ENCODE measurements at places on chromosomes 1 and 21.
A peak's percentile ranks its signal among the peaks of the same experiment; 100 is the strongest.

DNA sequence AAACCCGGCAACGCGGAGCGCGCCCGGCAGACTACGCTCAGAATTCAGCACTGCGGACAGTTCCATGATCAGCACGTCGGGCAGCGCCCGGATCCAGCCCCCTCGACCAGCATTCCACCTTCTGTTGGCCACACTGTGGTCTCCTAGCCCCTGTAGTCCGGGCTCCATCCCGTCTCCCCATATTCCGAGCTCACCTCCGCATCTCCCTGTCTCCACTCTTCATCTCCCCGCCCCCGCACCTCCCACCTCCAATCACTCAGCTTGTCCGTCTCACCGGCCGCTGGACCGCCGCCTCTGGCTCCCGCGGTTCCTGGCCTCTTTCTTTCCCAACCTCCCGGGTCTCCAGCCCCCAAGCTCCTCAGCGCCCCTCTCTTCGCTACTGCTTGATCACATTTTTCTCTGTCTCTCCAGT lies 500 bp downstream of the EPHA10 start:
- DNase-seq = no peak

DNA sequence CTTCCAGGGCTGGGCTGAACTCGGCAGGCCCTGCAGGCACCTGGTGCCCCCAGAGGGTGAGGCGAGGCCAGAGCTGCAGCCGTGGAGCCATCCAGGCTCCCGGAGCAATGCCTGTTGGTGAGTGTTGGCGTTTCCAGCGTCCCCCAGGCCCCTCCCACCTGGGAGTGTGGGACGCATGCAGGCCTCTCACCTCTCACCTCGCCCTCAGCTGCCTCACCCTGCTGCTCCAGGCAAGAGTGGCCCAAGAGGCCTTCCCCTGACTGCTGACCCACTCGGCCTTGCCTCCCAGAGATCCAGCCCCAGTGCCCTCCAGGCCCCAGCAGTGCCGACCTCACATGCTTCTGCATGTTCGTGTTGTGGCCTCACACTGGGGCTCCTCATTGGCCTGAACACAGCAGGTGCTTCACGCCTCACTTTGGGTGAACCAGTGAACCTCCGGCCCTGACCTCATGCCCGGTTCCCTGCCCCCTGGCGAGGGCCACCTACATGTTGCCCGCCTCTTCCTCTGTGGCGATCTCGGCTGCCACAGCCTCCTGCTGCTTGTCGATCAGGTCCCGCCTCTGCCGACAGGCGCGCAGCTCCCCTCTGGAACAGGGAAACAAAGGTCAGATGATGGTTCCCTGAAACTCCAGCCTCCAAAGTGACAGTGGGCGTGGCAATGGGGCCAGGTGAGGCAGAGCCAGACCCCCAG lies 17.0 kb downstream of the CFAP74 start:
- DNase-seq = no peak

- DNase-seq = no peak
Observed at GRCh38 chr1:26119892-26120608, 8.4 kb downstream of the PDIK1L start.

GRCh38 chr1:169530448-169530847 lies 44.7 kb upstream of the SLC19A2 start:
- no peak for DNase-seq

- DNase-seq = no peak
Observed at GRCh38 chr1:110490791-110491451, 28.1 kb downstream of the KCNA10 start.

DNA sequence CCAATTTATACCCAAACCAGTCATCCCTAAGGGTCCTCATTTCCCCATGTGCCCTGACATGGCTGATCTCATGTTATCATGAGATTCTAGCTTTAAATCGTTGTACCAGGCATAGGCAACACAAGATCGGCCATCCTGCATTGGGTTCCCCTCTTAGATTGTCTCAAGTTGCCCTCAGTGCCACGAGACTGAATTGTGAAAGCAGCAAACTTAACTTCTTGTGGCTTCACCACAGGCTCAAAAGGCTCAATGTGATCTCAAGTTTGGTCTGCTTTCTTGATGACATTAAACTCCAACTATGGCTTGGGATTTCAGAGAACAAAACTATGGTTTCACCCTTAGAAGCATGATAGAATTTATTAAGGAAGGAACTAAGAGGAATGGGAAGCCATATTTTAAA lies 168.5 kb upstream of the SYT6 start:
- DNase-seq = no peak

GRCh38 chr1:221801773-221802516 lies 60.1 kb upstream of the DUSP10 start:
- DNase-seq = no peak

- DNase-seq = no peak
Observed at GRCh38 chr1:208006258-208006920, 95.5 kb upstream of the CD34 start.

DNA sequence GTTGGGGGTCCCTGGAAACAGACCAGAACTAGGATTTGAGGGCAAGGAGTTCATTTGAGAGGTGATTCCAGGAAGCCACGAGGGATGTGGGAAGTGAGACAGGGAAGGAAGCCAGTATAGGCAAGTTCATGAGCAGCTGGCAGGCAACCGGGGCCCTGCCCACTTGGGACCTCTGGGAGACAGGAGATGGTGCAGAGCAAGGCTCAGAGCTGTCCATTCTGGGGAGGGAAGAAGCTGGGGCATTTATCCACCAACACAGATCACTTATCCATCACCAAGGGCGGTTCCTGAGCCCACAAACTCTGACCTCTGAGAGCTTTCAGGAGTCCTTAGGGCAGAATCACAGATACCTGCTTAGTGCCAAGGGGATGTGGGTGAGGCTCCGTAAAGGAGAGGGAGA lies 16.8 kb downstream of the EDN2 start:
- no peak for DNase-seq

DNA sequence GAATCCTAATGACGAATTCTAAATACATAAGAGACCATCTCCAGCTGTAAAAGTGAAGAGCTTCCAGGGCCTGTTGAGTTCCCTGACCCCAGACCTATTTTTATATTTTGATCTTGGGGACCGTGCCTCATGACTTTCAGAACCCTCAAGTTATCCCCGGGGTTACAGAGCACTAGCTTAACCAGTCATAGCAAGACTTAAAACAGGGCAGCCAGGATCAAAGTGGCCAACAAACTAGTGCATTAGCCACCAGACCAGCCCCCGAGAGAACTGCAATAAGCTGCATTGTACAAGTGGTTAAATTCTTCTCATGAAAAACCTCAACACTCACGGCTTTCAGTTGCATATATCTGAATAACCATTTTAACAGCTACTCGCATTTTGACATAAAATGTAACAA lies 183.0 kb downstream of the BARHL2 start:
- no peak for DNase-seq

DNA sequence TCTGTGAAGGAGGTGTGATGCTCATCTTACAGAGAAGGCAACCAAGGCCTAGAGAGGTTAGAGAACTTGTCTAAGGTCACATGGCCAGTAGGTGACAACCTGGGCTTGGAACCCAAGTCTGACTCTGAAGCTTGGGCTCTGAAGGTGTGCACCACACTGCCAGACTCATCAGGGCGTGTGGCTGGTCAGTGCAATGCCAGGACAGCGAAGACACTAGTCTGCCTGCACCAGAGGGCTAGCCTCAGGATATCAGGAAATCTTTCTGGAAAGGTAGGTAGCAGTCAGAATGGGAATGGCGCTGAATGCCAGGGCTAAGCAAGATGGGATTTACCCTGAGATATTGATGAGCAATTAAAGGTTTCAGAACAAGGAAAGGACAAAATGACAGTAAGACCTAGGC lies 34.9 kb downstream of the ELK4 start:
- no peak for DNase-seq

DNA sequence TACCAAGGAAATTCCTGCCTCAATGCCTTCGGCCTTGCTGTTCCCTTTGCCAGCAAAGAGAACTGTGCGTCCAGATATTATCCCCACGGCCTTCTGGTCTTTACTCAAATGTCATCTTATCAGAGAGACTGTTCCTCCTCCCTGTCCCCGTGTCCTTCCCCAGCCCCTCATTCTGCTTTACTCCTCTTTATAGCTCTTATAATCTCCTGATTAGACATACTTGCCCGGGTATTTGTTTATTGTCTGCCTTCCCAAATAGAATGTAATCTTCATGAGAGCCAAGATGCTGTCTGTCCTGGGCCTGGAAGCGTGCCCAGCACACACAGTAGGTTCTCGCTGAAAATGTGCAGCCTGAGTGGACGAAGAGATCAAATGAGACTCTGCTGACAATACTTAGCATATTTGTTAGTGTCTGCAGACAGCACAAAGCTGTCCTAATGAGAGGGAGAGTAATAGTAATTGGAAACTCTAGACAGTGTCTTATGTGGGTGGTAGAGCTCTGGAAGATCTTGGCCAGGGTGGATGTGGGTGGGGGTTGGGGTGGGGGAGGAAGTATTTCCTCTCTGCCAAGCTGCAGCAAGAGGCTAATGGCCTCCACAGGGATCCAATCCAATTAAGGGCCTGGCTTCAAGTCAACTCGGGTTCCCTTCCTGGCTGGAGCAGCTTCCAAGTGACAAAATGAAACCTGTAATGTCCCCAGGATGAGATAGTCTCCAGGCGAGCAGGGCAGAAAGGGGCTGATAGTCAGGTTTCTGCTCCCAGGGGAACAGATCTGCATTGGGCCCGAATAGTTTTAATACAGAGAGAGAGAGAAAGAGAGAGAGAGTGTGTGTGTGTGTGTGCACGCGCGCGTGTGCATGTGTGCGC lies 9.5 kb upstream of the CLIC4 start:
- DNase-seq = no peak

DNA sequence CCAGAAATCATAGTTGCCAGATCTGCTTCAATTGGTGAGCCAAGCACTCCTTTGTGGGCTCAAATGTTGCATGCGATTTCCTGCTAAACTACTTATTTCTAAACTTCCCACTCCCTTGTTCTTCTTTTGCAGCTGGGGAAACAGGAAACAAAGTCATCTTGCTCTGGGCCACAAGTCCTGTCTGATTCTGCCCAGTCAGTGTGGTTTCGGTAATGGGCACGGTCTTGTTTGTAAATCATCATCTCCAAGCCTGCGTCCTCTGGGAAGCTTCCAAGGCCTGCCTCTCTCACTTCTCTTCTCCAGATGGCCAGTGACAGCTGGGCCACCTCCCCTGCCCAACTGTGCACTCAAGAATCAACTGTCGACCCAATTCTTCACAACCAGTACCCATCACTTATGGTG lies 4.4 kb downstream of the S100A8 start:
- no peak for DNase-seq

DNA sequence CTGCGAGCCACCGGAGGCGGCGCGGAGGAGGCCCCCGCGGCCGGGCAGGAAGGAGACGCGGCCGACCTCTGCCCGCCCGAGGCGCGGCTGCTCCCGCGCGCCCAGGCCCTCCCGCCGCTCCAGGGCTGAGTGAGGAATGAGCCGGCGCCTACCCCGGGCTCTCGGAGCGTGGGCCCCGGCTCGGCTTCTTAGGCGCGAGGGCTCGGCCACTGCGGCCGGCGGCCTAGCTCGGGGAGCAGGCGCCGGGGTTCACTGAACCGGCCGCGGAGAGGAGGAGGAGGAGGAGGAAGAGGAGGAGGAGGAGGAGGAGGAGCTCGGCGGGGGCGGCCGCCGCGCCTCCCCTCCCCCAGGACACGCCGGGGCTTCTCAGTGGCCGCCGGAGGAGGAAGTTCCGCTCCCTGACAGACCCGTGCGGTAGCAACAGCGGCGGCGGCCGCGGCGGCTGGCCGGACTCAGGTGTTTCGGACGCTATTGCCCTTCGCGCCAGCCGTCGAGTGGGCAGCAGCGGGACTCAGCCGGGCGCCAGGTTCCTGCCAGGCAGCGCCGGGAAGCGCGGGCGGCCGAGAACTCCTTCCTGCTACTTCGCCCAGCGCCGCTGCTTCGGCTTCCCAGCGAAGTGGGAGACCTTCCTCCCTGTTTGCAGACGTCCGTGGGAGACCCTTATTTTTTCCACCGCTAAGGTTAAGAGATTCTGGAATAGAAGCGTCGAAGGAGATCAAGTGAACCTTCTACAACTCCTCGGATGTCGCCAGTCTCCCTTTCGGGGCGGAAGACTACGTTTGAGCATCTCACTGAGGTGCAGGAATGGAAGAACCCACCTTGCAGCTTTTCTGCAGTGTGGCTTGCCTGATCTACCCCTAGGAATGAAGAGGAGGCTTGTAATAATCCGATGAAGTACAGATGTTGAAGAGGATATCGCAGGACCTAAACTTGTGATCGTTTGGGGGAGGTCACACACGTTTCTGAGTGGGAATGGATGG lies at the start of gene MAN1A2:
Gene MAN1A2 (plus strand): TSS at position 404 of the 980 bp plus-strand sequence. CDS start 735 bp downstream, outside the sequence.
- DNase-seq = peak; percentile 81

- DNase-seq = no peak
Observed at GRCh38 chr1:17277511-17278159, 28.7 kb downstream of the PADI3 start.

DNA sequence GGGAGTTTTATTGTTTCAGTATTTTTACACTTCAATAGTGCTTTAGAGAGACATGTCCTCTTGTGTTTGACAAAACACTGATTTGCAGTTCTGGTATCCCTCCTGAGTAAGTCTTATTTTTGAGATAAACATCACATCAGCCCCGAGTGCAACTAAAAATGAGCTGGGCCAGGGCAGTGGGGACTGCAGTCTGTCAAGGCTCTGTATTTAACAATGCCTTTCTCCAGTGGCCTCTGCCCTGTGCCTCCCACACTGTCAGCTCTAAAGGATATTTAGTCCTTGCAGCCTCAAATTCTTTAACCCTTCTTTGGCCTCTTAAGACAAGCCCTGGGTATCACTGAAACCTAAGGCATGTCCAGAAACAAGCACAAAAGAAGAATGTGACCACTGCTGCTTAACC lies 160.6 kb downstream of the ST6GALNAC5 start:
- DNase-seq = no peak

GRCh38 chr1:21521717-21522060 lies 12.5 kb downstream of the ALPL start:
- DNase-seq = no peak

DNA sequence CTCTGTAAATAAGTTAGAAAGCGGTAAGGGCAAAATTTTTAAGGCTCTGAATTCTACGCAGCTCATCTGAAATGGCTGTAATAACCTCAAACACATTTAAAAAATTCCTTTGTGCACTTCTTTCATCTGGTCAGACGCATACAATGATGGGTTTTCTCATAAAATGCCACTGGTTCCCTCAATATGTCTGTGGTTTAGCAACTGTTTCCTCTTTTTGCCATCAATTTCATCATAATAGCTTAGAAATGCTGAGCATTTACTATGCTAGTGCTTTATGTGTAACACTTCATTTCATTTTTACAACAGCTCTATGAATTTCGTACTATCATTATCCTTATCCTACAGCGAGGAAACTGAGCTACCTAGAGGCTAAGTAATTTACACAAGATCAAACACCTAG lies 35.3 kb upstream of the DMRTA2 start:
- DNase-seq = no peak

DNA sequence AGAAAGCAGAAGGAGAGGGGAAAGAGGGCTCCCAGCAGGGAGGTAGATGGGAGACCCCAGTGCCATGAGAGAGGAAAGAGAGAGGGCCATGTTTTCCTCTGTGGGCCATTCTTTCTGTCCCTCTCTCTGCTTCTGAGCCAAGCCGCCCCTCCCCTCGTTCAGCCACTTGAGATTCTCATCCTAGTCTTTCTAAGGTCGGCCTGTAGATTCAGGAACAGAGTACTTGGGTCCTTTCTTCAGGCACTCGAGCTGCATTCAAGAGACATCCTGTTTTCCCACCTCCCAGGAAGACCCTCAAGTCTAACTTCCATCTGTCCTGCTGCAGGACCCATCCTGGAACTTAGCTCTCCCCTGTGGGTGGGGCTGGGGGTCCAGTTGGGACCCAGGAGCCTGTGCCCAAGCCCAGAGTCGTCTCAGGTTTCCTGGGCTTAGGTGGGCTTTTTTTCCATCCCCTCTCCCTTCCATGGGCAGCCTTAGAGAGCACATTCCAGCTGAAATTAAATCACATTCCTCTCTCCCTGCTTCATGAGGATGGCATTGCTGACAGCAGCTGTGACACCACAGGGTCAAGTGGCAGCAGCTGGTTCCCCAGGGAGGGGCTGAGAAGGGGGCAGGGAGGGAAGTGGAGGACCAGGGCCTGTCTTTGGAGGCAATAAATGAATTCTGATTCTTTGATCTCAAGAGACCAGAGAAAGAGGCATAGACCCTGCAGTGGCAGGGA lies 13.0 kb downstream of the NES start:
- DNase-seq = no peak

Measured in T1000 (cell line).